ENCODE measurements at places on chromosomes 7 and 10.

- DNase-seq: no peak
Observed at GRCh38 chr7:116218051-116218645, 7.8 kb downstream of the TES start.

DNA sequence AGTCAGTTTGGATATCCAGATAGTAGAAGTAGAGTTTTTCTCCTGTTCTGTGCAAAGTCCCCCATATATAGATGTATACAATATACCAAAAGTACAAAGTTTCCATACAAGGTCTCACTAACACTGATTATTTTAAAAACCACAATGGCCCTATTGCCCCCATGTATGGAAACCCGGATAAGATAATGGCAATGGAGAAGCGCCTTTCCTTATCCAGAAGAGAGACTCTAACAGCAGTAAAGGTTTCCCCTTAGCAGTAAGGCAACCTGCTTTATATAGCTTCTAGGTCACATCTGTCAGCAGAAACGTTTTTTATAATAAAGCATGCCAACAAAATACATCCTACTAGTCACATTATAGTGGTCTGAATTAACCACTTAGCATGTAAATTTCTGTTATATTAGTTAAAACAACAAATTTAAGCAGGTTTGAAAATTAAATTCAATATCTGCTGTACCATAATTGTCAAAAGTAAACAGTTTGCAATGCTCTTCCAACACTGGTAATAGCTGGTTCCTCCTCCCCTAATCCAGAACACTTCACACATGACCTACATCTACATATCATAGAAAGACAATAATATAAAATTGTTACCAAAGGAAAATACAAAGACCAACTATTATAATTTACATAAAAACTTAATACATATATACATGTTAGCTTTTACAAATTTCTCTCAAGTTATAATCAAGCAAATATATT lies 22.4 kb downstream of the USP6NL start:
- no peak for DNase-seq

DNA sequence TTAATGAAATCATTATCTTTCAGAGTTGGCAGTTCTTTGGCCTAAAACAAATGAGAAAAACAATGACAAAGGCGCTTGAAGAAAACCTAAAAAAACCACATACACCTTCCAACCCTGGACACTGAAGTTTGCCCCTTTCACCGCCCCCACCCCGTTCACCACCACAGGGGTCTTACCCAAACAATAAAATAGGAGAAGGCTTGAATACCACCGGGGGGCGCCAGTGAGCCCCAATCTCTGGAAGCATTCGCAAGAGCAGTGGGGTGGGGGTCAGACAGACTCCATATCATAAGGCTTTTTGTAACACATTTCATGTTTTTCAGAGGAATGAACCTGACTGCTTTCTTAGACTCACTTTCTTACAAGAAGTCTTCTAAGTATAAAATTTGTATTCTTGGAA lies 163.6 kb downstream of the PIP4K2A start:
- peak; percentile 45 for DNase-seq

- DNase-seq: no peak
Observed at GRCh38 chr7:52764492-52765169, 270.8 kb upstream of the POM121L12 start.

- no peak for DNase-seq
Observed at GRCh38 chr10:93235686-93236085, 162.0 kb downstream of the CYP26A1 start.

DNA sequence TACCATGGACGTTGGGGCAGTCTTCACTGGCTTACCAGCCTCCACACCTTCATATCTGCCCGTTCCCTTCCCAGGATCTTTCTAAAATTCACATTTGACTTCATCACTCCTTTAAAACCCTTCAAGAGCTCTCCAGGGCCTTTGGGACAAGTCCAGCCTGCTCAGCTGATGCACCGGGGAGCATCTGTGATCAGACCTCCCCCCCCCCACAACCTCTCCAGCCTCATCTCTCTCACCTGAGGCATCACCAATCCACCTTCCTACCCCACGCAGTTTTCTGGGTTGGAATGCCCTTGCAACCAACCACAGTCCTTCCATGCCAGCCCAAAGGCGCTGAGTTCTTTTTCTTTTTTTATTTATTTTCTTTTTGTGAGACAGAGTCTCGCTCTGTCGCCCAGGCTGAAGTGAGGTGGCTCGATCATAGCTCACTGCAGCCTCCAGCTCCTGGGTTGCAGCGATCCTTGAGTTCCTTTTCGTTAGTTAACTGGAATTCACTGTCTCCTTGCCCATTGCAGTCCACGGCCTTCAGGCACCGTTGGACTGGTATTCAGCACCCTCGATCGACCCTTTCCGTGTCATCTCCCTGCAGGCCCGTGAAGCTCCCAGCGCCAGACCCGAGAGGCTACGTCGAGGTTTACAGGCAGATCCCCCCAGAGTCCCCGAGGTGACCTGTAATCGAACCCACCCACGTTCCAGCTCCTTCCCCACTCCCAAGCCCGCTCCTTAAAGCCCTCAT lies 654 bp downstream of the ALKBH4 start:
- DNase-seq: no peak

- no peak for DNase-seq
Observed at GRCh38 chr7:6437251-6437650, 10.5 kb downstream of the DAGLB start.

GRCh38 chr10:2839081-2839725 lies 228.1 kb upstream of the PFKP start:
- peak; percentile 72 for DNase-seq

DNA sequence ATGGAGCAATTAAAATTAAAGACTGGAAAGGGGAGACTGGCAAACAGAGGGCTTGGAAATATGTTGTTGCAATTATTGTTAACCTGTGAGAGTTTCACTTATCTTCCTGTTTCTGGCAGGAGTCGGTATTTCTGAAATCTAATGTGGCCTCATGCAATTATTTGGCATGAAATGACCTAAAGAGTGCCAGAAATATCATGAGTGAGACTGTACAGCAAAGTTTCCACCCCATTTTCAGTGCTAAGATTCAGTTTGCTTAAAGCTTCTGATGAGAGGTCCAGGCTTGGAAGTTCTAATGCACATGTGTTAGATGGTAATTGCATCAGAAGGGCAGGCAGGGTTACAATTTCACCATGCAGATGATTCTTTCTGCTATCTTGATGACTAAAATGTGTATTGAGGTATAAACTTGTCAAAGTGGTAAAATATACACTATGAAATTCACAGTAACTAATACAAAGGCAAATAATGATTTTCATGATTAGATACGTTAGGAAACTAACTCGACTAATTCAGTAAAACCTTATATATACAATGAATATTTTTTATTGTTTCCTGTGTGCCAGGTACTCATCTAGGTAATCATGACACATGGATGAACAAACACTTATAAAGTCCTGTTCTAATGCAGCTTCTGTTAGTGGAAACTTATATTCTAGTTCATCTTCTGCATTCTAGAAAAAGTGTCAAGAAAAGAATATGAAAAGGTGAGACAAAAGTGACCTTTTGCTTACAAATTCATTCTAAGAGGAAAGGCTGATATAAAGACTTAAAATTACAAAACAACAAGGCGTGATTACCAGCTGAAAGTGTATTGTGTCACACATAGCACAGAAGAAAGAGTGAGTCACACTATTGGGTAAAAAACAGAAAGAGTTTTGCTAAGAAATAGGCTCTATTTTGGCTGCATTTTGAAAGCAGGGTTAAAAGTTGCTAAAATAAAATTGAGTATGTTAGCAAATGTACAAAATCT lies 533.4 kb upstream of the SEMA3D start:
- DNase-seq: no peak

DNA sequence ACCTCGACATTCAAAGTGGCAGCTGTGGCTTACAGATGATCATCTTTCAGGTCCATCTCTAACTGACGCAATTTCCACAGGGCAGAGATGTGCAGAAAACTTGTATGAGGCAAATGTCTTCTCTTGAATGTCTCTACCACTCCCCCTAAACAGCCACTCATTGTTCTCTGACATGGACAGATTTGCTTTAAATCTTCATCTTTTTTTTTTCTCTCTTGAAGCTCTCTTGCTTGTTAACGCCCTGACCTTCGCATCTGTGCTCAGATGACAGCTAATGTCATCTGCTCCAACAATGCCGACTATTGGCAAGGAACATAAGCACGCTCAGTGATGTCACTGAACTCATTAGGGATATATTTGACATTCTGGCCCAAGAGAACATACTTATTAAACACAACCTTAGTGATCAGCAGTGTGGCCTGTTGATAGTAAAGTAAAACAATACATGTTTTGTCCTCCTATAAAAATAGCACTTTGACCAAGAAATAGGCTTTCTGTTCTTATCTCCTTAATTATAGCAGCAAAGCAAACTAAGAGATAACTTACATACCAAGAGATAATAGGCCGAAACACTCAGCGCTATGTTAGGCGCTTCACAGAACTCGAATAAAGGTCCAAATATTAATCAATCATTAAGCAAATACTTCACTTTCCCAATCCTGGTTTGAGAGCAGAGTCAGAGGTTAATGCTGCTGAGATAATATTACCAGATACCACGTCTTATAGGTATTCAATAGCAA lies 583.5 kb downstream of the PARD3 start:
- DNase-seq: no peak

- no peak for DNase-seq
Observed at GRCh38 chr7:135326636-135327280, 93.1 kb downstream of the STRA8 start.

DNA sequence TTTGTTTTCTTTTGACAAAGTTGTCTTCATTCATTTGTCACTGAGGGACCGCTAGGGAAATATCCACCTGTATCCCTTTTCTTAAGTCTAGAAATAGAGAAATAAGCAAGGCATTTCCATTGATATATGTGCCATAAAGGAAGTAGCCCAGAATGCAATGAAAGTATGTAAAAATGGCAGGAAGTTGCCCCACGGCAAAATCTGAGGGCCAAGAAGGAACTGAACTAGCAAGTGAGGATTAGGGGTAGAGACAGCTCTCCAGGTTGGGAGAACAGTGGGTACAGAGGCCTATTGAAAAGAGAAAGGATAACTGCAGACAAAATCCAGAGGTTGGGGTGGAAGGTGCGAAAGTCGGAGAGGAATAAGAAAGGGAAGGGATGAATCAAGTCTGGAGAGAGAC lies 56.6 kb upstream of the TOMM7 start:
- no peak for DNase-seq

GRCh38 chr7:27759491-27759890 lies 19.5 kb downstream of the TAX1BP1 start:
- DNase-seq: no peak

GRCh38 chr10:3169673-3170072 lies 2.9 kb downstream of the PITRM1 start:
- no peak for DNase-seq

DNA sequence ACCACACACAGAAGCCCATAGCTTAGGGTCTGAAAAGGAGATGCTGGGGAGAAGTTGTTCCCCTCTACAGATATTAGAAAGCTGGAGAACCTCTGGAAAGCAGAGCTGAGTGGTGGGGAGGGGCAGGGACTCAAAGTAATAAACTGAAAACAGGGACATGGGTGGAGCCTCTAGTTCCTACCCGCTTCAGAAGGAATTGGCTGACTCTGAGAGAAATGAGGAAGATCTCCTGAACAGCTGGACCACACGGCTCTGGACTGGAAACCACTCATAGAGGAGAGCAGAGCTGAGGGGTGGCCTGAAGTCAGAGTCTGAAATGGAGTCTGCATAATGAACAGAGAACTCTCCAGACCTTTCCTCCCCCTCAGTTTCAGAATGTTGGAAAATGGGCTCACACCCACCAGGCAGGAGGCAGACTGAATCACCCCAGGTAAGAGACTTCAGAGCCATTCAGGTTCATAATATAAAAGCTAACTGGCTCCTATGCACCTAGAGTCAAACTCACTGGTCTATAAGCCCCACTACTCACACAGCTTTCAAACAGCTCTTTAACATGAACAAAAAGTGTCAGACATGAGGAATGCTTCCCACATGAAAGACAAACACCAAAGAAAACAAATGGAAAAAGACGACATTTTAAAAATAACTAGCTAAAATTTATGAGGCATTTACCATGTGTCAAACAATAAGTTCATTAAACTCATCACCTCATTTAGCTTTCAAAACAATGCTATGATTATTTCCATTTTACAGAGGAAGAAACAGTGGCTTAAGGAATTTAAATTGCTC lies 68.1 kb downstream of the RNF216 start:
- DNase-seq: no peak

GRCh38 chr10:31914370-31914769 lies 14.3 kb downstream of the ARHGAP12 start:
- no peak for DNase-seq

Measured in Jurkat, Clone E6-1 (cell line).